ENCODE measurements at places on chromosomes 7 and 10.

DNA sequence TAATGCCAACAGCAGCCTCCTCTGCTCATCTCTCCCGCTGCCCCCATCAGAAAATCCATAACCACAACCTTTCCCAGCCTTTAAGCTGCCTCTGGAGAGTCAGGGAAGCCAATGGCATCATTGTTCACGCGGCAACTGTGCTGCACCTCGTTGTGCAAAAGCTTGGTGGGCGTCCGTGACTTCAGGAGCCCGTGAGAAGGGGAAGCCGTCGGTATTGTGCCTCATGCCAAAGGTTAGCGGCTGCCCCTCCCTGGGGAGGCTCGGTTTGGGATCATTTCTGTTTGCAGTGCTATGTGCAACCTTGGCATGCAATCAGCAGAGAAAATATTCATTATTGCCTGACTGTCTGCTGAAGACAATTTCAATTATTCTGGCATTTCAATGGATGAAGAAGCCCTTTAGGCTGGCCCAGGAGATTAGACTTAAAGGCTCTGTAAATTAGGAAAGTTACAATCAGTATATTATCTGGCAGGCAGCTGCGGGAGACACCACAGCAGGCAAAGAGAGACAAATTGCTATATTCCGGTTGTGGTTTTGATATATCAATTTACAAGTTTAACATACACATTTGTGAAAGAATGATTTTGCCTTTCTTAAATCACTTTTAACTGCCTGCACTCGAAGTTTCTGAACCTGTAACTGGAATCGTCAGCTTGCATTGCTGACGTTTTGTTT, 244.5 kb downstream of the GATA3 start:
- no peak for DNase-seq

DNA sequence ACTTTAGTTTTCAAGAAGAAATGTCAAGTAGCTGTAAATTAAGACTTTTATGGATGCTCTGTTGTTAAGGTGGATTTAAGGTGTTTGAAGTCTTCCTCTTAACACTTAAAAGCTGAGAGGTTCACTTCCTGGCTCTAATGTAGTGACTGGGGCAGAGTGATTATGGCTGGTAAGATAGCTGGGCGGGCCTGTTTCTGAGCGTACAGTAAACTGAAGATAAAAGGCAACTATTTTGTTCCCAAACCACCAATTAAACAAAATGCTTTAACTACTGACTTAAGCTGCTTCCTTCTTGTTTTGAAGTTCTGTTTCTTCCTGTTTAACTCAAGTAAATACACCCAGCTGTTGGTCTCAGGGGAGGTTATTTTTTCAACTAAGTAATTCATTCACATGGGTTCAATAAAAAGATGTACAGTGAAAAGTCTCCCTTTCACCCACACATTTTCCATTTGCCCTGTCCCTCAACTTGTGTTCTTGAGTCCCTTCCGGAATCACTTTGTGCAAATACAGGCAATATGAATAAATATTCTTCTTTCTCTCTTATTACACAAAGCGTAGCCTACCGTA, 19.3 kb downstream of the VWA2 start:
- DNase-seq = no peak

- DNase-seq = no peak
These were observed 112.8 kb downstream of the PTPN20 start for GRCh38 chr10:47024046-47024322.

GRCh38 chr10:26725837-26726727, 28.6 kb downstream of the PDSS1 start:
- DNase-seq = no peak

Measured in activated CD4-positive, CD25-positive, alpha-beta regulatory T cell (primary cell).